CD4-positive, alpha-beta T cell treated with Interleukin-2 at 100 ng/mL for 4 hours (primary cell): ENCODE measurements at places on chromosomes 16 and 17.

- no peak for DNase-seq
Observed at GRCh38 chr16:9099131-9099625, 7.7 kb downstream of the HAPSTR1 start.

- DNase-seq = no peak
Observed at GRCh38 chr17:62854098-62854680, 46.1 kb upstream of the MARCHF10 start.

- DNase-seq = no peak
Observed at GRCh38 chr17:50027172-50027880, 28.6 kb upstream of the ITGA3 start.

DNA sequence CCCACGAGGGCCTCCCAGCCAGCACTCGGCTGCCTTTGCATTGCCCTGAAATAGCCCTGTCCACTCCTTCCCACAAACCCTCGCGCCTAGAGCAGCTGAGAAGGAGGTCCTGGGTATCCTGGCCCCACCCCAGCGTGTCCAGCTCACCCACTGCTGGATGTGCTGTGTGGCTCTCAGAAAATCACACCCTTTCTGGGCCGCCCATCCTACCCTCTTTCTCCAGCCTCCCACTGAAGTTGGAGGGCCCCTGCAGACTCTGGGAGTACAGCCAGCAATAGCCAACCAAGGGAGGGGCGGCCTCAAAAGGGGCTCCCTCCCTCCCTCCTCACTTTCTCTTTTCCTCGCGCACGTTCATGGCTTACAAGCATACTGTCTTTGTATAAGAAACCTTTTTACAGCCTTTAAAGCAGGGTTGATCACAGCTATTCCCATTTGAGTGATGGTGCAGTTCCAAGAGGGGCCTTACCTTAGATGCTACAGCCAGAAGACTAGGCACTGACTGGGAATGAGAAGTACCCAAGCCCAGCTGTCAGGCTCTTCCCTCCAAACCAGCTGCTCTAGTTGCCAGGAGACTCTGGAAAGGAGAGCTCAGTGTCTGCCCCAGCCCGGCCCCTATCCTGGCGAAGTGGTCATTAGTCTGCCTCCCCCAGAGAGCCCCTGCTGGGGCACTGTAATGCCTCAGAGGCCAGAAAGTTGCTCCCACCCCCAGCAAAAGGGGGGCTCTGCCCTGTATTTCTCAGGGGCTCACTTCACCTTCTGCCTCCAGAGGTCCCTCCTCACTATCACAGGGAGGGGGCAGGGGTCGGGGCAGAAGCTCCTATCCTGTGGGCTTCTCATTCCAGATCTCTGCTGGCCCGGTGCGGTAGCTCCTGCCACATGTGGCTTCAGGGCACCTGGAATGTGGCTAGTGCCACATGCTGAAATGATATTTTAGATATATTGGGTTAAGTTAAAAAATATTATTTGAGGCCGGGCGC is 38.1 kb downstream of the DCAKD start:
- DNase-seq = no peak

DNA sequence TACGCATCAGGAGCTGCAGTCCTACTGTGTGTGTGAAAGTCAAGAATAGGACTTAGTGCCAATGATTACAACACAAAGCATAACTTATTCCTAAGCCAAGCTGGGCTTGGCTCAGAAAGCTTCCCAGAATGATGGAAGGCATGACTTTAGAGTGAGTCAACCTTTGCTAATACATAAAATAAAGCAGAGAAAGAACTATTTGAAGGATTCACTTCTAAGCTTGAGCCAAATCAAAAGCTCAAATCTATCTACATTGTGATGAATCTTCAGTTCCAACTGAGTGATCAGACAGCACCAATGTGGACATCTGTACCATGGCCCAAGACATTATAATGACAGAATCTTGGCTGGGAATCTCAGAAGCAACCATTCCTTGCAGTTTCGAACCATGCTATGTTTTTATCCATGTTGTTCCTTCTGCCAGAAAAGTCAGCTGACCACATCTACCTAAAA is 41.4 kb downstream of the SMG6 start:
- DNase-seq = no peak

GRCh38 chr17:55822028-55822427 is 71.2 kb downstream of the PCTP start:
- no peak for DNase-seq

DNA sequence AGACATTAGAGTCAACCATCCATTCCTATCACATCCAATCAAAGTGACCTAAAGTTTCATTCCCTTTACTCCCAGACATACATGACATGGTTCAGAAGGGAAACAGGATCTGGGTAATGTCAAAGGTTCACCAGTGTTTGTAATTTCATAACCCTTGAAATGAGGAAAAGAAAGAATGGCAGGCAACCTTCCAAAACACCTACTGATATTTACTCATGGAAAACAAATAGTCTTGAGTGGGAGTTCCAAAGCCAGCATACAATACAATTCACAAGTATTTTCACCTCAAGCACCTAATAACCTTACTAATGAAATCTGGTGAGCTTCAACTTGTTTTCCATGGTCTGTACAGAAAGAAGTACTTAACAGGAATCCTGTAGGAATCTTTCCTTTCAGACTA is 72.5 kb upstream of the AXIN2 start:
- DNase-seq = no peak

GRCh38 chr16:52773026-52773425 is 226.1 kb upstream of the TOX3 start:
- no peak for DNase-seq

- DNase-seq = no peak
Observed at GRCh38 chr16:7335991-7336634, 3.5 kb downstream of the RBFOX1 start.

DNA sequence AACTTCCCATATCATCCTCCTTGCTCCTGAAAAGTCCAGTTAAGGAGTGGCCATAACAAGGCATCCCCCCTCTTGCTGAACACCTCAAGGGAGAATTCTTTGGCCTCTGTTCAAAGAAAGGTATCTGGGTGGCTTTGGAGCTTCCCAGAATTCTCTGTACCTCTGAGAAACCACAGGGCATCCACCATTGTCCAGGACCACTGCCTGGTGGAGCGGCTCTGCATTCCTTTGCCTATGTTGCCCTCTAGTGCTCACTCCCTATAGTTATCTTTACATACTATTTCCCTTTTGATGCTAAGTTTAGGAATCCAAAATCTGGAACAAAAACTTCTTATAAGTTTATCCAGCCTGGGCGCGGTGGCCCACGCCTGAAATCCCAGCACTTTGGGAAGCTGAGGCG is 30.3 kb downstream of the CHD9NB start:
- DNase-seq = no peak

DNA sequence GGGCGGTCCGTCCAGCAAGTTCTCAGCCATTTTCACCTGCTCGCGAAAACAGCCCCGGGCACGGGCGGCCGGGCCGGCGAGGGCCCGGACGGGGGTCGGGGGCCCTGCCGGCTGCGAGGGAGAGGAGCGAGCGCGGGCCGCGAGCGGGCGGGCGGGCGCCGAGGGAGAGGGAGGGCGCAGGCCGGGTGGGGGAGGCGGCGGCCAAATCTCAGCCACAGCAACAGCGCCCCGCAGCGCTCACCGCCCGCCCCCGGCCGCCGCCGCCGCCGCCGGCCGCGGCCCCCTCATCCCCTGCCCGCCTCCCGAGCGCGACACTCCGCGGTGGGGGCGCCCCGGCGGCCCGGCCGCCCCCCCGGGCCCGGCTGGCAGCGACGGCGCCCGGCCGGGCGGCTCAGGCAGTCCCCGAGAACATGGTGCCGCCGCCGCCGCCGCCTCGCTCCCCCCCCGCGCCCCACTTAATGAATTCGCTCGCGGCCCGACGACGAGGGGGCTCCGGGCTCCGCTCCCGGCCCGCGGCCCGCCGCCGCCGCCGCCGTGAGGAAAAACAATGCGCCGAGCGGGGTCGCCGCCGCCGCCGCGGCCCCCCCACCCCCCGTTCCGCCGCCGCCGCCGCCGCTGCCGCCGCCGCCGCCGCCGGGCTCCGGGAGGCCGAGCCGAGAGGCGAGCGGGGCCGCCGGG is 487 bp downstream of the CREBBP start:
- peak; percentile 69 for DNase-seq

- no peak for DNase-seq
Observed at GRCh38 chr16:24609740-24610415, 70.5 kb downstream of the RBBP6 start.

- peak; percentile 25 for DNase-seq
Observed at GRCh38 chr17:63419949-63420867, 25.9 kb downstream of the CYB561 start.

DNA sequence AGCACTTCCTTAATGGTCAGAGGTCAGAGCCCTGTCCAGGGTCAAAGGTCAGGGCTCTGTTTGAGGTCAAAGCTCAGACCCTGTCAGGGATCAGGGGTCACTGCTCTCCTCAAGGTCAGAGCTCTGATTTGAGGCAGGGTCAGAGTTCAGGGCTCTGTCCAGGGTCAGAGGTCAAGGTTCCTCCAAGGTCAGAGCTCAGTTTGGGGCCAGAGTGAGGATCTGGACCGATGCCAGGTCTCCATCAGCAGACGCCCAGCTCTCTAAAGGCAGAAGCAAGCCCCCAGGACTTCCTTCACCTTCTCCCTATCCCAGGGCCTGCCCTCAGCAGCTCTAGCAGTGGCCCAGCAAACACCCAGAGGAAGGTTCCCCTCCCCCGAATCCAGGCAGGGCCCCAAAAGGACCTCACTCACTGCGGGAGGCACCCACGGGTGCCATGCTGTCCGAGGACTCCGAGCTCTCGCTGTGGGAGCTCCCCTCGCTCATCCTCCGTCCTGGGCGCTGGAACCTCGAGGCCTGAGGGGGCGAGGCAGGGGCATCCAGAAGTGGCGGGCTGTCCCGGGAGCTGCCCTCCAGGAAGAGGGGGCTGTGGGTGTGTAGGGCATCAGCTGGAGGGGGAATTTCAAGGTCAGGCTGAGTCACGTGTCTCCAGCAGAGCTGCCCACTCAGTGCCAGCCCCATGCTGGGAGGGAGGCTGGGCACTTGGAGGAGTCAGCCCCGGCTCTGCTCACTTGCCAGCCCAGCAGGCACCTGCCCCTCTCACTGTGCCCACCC is 26.7 kb downstream of the PIMREG start:
- DNase-seq = no peak

GRCh38 chr17:1758807-1759206 is 3.1 kb upstream of the SERPINF1 start:
- DNase-seq = no peak

- no peak for DNase-seq
Observed at GRCh38 chr17:8904686-8905085, 37.2 kb upstream of the PIK3R6 start.

DNA sequence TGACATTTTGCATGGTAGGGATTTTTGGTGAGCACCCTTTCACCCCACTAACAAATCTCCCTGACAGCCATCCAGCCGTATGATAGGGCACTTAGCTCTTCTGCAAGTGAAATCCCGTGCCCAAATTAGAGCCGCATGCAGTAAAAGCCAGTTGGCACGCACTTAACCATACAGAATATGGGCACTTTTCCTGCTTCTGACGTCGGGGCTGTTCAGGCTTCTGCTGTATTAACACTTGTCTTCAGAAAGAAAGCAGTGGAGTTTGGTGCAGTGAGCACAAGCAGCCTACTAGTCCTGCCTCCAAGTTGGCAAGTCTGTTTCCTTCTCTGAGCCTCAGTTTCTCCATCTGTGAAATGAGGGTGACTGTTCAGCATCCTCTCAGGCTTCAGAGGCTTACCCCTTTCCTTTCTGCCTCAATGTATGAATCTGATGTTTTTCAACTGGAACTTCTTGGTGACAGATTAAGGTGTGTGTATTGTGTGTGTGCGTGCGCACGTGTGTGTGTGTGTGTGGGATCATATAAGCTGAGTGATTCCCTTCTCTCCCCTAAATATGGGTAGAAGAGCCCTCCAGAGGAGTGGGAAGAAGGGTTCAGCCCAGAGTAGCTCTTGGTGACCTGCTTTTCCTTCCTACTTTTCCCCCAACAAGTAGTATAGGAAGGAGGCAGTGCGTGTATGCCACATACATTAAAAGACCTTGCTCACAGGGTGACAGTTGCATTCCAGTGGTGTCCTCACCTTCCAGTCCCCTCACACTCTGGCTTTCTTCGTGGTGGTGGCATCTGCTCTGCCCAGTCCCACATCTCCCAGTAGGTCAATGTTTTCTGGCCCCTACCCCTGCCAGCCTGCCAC is 19.0 kb downstream of the IGF2BP1 start:
- DNase-seq = no peak

DNA sequence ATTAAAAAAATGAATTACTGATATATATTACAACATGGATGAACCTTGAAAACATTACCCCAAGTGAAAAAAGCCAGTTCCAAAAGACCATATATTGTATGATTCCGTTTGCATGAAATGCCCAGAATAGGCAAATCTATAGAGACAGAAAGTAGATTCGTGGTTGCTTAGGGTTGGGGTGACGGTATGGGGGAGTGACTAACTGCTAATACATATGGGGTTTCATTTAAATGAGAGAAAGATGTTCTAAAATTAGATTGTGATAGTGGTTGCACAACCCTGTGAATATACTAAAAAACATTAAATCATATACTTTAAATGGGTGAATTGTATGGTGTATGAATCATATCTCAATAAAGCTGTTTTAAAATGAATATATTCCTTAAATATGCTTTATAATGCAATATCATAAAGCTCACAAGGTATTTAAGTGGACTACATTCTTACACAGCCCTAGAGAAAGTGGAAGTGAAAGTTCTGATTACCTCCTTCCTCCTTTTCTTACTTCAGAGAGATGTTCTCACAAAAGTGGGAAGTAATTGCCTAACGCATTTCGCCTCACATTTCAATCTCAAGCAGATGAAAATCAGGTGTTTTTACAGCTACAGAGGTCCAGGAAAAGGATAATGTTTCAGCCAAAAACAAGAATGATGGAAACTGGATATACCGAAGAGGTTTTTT is 142.7 kb upstream of the GNAO1 start:
- DNase-seq = no peak

- DNase-seq = no peak
Observed at GRCh38 chr17:15380446-15380845, 39.0 kb upstream of the TEKT3 start.

- no peak for DNase-seq
Observed at GRCh38 chr16:24493821-24494220, 45.5 kb upstream of the RBBP6 start.

GRCh38 chr17:74159226-74159840 is 44.1 kb upstream of the RPL38 start:
- DNase-seq = no peak

- DNase-seq = no peak
Observed at GRCh38 chr17:63969278-63969677, 3.4 kb downstream of the SCN4A start.
